ENCODE measurements at places on chromosomes 4 and X. TPM values are rescaled to one million over a fixed set of nuclear protein-coding genes. Genes with fewer than 3 reads are reported as not detected.
A peak's percentile ranks its signal among the peaks of the same experiment; 100 is the strongest.

- no peak for DNase-seq
Observed at GRCh38 chr4:5753766-5754528, 42.9 kb downstream of the EVC start.

DNA sequence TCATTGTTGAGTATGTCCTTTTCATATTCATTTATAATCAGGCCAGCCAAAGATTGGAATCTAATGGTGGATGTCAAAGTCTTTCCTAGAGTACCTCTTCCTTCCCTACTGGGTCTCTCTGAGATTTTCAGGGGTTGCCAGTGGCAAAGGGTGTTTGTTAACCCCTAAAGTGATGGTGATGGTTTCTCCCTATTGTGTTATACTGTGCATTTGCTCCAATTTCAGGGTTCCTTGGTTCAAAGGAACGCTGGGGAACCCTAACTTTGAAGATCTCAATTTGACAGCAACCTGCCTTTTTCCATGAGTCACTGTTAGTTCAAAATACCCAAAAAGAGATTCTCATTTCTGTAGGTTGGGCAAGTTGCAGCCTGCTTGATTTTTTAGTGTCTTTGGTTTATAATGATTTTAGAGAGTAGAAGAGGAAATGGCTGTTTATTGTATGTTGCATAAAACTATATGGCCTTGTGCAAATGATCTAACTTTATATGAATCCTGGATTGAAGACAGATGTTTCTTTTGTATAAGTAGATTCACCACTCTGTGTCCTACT is 23.0 kb downstream of the GAB1 start:
- DNase-seq: no peak

Gene NUP54
- total RNA-seq: 45.7 TPM

DNA sequence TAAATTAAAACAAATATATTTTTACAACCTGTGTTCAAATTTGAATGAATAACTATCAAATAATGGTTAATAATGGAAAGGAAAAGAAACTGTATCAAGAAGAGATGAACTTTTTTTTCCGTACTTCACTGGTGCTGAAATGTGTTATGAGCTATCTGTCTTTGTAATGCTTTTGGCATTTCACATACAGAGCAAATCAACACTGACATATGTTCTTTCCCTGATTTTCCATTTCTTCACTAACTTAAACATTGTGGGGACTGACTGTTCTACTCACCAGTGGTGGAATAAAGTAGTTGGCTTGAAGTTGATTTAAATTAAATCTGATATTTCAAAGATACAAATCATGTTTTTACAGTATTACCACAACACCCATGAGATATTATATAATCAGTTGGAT is 304.0 kb upstream of the BMP3 start:
- DNase-seq: peak; percentile 79

Gene ARMCX4
- total RNA-seq: 18.5 TPM

Gene METTL14
- total RNA-seq: 25.0 TPM

GRCh38 chr4:3660928-3661515 is 105.2 kb upstream of the ADRA2C start:
- DNase-seq: no peak

- DNase-seq: peak; percentile 73
Observed at GRCh38 chr4:140609548-140610425, 41.0 kb upstream of the UCP1 start.

DNA sequence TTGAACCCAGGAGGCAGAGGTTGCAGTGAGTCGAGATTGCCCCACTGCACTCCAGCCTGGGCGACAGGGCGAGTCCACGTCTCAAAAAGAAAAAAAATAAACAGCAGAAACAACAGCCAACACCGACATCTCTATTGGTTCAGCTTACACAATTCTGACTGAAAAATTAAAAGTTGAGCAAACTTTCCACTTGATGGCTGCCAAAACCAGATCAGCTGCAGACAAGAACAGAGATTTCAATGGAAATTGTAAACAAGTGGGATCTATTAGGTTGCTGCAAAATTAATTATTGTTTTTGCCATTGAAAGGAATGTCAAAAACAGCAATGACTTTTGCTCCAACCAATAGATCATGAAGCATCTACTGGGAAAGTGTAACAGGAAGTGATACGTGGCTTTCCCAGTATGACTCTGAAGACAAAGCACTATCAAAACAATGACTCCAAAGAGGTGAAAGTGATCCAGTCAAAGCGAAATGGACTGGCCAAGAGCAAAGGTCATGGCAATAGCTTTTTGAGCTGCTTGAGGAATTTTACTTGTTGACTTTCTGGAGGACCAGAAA is 26.3 kb downstream of the UPF3B start:
- no peak for DNase-seq

GRCh38 chrX:55342533-55343501 is 78.1 kb upstream of the PAGE3 start:
- no peak for DNase-seq

Gene NLGN4X
- total RNA-seq: 3.1 TPM

Gene UGT2A1
- 0.31 TPM for total RNA-seq

Measured in muscle of leg (tissue), 16 donors.